ENCODE measurements at places on chromosomes 4 and X.

- DNase-seq = no peak
Measured at GRCh38 chrX:1384658-1385252, 7.2 kb downstream of the SLC25A6 start.

DNA sequence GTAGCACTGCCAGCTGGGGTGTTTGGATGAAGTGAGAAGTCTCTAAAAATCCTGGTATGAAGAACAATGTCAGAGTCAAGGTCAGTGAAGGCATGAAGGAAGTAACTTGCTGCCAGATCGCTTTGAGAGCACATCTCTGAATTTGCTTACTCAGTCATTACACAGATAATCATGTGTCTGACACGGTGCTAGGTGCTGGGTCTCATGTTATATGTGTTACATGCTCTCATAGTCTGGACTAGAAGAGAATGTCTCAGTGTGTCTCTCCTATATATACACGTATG is 337.9 kb downstream of the ARHGAP10 start:
- no peak for DNase-seq

GRCh38 chr4:40301603-40302002 is 33.5 kb upstream of the CHRNA9 start:
- DNase-seq = no peak

- no peak for DNase-seq
Measured at GRCh38 chrX:104435249-104435648, 130.8 kb upstream of the IL1RAPL2 start.

DNA sequence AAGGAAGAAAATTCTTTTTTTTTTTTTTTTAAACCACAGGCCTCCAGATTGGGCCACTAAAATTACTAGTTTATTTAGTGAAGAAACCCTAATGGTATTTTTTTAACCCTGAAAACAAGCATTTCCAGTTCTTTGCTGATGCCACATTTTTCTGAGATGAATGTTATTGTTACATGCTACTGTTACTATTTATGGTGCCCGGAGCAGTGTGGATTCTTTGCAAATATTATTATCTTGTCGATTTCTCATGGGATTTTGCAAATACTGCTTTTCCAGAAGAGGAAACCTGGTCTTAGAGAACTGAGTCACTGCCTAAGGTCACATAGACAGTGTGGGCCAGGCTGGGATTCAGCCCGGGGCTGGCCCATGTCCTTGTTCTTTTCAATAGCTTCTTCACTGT is 8.7 kb upstream of the ALAS2 start:
- DNase-seq = no peak

DNA sequence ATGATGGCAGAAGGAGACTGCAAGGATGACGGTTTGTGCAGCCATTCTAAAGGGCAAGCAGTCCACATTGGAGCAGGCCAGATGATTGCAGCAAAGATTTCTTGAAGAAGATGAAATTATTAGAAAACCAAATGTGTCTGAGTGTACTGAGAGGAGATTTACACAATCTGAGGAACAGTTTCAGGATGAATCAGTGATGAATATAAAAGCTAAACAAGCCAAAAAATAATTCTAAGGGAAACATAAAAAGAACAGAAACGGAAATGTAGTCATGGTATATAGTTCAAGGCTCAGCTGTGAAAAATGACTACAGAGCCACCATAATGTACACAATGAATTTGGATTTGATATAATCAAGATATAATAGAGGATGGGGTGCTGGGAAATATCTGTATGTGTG is 168.5 kb downstream of the PDGFC start:
- DNase-seq = no peak

GRCh38 chr4:106114270-106114669 is 201.7 kb downstream of the TBCK start:
- no peak for DNase-seq

GRCh38 chr4:109195646-109196045 is 106.8 kb downstream of the COL25A1 start:
- no peak for DNase-seq

GRCh38 chr4:122205687-122206086 is 53.6 kb downstream of the BLTP1 start:
- DNase-seq = no peak

DNA sequence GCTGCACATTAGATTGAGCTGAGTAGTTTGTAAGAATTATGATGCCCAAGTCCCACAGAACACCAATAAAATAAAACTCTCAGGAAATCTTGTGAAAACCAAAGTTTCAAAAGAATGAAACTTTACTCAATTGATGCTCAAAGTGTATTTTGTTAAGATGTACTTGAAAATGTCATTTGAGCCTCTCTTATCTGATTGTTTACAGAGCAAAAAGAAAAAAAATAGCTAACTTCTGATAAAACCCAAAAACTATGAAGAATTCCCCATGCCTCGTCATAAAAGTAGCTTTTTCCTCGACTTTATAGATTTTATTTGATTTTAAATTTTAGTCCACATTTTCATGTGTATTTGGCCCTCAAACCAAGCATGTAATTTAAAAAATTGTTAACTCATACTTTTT is 521.5 kb upstream of the FTHL17 start:
- DNase-seq = no peak

- DNase-seq = no peak
Measured at GRCh38 chr4:42515156-42515884, 118.0 kb downstream of the SHISA3 start.
